ENCODE measurements at places on chromosomes 3 and 15. TPM values are rescaled to one million over a fixed set of nuclear protein-coding genes. Genes with fewer than 3 reads are reported as not detected.

Gene CNTN3
- polyA plus RNA-seq, result 19.8 TPM

Gene RETNLB
- not detected for polyA plus RNA-seq

Gene DOCK3
- polyA plus RNA-seq, result 0.32 TPM

Gene GATM
- 387 TPM for polyA plus RNA-seq

Gene SI
- not detected for polyA plus RNA-seq

Gene PLA2G4B
- polyA plus RNA-seq, result 14.0 TPM

Gene RPL39L
- 7.7 TPM for polyA plus RNA-seq

DNA sequence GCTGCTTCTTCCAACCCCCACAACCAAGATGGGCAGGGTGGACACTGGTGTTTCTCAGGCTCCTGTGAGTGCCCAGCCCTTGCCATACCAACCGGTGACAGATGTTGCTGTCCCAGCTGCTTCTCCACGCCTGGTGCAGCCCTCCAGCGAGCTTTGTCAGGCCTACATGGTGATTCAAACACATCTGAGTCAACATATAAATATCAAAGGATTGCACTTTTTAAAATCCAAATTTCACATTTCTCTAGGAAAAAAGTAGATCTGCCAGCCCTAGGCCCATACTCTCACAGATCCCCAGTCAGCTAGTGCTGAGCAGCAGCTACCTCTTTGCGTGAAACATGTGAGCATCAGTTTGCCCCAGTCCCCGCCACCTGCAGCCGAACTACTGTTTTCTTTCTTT, 52.7 kb downstream of the RPN1 start:
- no peak for DNase-seq

DNA sequence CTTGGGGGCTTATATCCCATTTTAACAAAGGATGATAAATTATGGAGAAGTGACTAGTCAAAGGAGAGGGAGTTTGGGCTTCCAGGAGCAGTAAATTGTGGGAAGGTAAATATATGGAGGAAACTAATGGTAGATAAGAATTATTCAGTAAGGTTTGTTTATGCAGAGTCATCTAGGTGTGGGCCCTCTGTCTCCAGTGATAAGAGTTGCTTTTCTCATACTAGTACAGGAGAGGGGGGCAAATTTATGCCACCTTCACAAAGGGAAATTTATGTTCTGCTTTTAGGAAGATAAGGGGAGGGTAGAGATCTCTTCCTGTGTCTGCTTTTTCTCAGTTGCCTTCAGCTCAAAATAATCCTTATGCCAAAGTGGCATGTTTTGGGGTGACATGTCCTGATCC, 383.7 kb upstream of the PPP2R3A start:
- no peak for DNase-seq

DNA sequence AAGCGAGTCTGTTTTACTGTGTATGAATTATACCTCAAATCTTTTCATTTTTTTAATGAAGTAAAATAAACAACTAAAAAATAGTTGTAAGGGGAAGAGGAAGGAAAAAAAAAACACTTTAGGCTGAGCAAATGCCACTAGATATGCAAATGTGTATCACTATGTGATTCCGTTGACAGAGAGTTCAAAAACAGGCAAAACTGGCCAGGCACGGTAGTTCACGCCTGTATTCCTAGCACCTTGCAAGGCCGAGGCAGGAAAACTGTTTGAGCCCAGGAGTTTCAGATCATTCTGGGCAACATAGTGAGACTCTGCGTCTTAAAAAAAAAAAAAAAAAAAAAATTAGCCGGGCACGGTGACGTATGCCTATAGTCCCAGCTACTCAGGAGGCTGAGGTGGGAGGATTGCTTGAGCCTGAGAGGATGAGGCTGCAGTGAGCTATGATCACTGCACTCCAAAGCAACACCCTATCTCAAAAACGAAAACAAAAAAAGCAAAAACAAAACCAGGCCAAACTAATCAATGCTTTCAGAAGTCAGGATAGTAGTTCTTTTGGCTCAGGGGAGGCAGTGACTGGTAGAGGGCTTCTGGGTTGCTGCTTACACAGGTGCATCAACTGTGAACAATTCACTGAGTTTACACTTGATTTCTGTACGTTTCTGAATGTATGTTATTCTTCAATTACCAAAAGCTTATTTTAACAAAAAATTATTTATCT, 7.4 kb downstream of the PRC1 start:
- no peak for DNase-seq

- no peak for DNase-seq
These were observed 36.3 kb upstream of the HERC1 start for GRCh38 chr15:63870043-63870394.

- no peak for DNase-seq
These were observed 69.4 kb downstream of the AAGAB start for GRCh38 chr15:67185051-67185450.

GRCh38 chr3:198071602-198072287, 111.7 kb downstream of the LMLN start:
- no peak for DNase-seq

- no peak for DNase-seq
These were observed 686.2 kb downstream of the NLGN1 start for GRCh38 chr3:174083706-174084105.

DNA sequence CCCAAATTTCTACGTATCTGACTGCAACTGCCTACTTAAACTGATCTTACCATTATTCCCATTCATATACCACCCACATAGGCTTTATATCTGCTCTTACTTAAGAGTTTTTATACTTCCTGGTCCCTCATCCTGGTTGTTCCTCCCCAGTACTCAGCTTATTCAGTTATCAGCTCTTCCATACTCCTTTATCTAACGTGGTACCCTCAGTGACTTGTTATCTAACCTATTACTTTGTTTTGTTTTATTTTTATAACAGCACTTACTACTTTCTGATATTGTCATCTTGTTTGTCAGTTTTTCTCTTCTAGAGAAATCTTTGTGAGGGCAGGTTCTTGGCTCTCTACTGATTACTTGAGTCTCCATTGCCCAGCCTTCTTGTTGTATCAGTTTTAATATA, 100.6 kb downstream of the ZNF609 start:
- DNase-seq, result no peak

DNA sequence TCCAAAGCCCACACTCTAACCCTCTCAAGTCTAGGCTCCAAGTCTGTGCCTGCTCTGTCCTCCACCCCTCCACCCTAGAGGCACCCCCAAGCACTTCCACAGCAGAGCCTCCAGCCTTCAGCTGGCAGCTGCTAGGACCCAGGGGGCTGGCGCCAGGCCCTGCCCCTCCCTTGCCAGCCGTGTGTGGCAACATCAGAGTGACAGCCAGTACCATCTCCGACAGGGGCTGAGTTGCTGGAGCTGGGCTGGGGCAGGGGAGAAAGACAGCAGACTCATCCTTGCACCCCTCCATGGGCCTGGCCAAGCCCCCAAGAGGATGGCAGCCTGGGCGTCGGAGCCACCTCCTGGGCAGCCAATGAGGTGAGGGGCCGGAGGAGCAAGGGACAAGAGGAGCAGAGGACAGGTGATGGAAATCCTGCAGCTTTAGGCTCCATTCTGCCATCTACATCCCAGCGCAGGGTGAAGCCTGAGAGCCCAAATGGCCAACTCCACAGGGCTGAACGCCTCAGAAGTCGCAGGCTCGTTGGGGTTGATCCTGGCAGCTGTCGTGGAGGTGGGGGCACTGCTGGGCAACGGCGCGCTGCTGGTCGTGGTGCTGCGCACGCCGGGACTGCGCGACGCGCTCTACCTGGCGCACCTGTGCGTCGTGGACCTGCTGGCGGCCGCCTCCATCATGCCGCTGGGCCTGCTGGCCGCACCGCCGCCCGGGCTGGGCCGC, at the start of gene GPR62:
Gene GPR62, plus strand, starts transcription at position 207 of the 718 bp plus-strand sequence. Its CDS starts 272 bp downstream, at position 479.
- no peak for DNase-seq

DNA sequence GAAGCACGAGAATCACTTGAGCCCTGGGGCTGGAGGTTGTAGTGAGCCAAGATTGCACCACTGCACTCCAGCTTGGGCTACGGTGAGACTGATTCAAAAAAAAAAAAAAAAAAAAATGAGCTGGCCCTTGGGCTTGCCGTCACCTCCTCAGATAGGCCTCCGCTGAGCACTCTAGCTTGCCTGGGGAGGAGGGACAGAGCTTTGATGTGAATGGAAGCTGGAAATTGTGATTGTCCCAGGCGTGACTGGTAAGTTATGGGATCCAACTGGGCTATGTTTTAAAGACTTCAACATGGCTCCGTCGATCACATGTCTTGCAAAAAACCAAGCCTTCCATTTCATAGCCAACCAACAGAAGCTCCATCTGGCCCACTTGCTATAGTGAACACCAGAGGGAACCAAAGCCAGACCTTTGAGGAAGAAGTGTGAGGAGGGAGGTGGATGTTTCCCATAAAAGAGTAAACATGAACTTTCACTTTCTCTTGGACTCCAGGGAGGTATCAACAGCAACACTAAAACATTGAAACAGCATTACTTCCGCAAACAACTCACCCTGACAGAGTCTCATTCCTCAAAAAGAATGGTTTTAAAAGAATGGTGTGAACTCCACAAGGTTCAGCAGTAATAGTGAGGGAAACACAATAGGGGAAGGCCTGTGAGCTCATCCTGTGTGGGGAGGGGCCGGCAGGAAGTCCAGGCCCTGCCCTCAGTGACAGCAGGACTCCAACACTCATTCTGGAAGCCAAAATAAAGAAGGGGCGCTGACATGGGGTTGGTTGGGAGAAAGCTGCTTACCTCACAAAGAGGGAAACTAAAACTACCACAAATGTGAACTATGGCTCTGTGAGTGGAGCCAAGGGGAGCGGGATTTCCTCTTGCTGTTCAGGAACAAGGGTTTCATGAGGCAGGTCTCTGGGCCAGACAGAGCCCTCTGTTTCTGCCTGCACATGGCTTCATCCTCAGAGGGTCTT, 59.2 kb upstream of the IL12A start:
- peak; percentile 14 for DNase-seq

GRCh38 chr3:36132214-36132613, 248.1 kb upstream of the STAC start:
- DNase-seq, result no peak

Data from muscle of arm (tissue), 14 donors.